ENCODE measurements at places on chromosomes 3 and 15.
A peak's percentile ranks its signal among the peaks of the same experiment; 100 is the strongest.

DNA sequence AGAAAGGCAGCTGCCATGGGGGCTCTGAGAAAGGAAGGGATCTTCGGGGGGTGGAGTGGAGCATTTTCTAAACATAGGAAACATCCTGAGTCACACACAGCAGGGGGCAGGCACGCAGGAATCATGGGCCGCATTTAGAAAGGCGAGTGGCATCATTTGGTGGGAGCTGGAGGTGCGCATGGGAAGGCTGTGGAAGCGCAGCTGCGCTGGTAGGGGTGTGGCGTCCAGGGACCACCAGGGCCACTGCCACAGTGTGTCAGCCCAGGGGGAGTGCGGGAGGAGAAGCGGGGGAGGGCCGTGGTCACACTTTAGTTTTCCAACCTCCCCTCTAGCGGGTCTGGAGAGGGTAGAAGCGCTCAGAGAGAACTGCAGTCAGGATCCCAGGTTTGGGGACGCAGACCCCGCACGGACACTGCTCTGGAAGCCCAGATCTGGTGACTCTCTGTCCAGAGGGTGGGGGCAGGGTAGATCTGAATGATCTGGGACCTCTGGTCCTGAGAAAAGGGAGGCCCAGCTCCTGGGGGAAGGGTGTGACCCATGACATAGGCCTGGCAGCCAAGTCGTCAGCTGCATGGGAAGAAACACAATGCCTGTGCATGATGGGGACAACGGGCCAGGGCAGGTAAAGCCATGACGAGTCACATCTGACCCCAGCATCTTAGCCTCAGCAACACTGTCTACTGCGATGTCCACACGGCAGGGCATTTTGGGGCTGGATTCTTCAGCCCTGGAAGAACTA lies 88.0 kb upstream of the IQSEC1 start:
- DNase-seq, result no peak

- DNase-seq, result no peak
These were observed 32.6 kb downstream of the GALNT15 start for GRCh38 chr3:16207031-16207430.

GRCh38 chr15:53862386-53862785 lies 102.9 kb upstream of the WDR72 start:
- no peak for DNase-seq

DNA sequence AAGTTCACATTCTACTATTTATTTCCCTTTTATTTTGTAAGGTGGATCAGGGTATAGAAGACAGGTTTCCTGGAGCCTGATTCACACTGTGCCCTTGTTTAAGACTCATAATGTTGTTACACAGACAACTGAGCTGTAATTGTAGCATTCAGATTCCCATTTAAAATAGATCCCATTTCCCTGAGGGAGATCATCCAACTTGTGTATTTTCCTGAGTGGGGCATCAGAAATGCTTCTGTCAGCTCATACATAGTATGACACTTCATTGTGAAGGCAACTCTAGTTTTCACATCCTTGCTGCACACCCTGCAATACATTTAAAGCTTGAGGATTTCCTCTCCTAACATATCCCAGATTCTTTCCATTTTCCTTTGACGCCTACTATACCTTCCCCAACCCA lies 659.7 kb downstream of the GRM7 start:
- no peak for DNase-seq

GRCh38 chr3:159187706-159188105 lies 385.9 kb downstream of the MFSD1 start:
- DNase-seq, result no peak

GRCh38 chr3:194231929-194232832 lies 96.2 kb downstream of the HES1 start:
- DNase-seq, result no peak

- peak; percentile 39 for DNase-seq
These were observed 6.0 kb upstream of the TM2D3 start for GRCh38 chr15:101657968-101658784.

GRCh38 chr3:185508335-185508991 lies 9.6 kb upstream of the TMEM41A start:
- no peak for DNase-seq

DNA sequence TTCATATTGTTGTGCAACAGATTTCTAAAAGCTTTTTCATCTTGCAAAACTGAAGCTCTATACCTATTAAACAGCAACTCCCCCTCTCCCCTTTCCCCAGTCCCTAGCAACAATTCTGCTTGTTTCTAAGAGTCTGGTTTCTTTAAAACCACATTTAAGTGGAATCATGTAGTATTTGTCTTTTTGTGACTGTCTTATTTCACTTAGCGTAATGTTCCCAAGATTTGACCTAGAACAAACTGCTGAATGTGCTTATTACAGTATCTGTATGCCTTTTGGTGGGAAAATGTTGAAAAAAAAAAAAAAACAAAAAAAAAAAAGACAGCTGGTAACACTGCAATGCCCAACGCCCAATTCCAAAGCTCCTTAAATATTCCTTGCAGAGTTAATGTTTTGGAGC lies 19.5 kb upstream of the SPESP1 start:
- DNase-seq, result no peak

GRCh38 chr15:63013052-63013808 lies 29.3 kb upstream of the TPM1 start:
- no peak for DNase-seq

- no peak for DNase-seq
These were observed 63.9 kb downstream of the NEO1 start for GRCh38 chr15:73116164-73116563.

- no peak for DNase-seq
These were observed 15.8 kb upstream of the THUMPD3 start for GRCh38 chr3:9347081-9347480.

DNA sequence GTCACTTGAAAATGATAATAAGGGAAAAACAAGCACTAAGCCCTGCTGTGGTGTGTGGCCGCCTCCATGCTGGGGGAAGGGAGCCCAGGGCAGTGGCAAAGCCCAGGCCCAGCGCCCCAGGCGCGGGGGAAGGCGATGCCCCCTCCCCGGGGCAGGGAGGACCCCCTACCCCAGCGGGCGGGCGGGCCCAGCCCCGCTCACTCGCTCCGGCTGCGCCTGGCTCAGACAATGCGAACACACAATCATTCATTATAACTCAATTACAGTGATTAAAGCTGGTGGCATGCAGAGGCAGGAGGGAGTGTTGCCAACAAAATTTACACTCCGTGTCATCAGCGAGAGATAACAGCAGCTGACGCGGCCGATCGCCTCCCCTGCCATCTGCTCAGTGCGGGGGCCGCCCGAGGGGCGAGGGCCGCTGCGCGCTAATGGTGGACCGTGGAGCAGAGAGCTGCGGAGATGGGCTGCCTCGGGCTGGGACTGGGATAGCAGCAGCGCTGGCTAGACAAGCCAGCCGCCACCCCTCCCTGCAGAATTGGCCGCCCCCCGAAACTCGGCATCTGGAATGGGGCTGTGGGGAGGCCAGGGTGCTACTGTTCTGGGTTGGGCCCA lies 64.1 kb downstream of the TLE3 start:
- peak; percentile 18 for DNase-seq

DNA sequence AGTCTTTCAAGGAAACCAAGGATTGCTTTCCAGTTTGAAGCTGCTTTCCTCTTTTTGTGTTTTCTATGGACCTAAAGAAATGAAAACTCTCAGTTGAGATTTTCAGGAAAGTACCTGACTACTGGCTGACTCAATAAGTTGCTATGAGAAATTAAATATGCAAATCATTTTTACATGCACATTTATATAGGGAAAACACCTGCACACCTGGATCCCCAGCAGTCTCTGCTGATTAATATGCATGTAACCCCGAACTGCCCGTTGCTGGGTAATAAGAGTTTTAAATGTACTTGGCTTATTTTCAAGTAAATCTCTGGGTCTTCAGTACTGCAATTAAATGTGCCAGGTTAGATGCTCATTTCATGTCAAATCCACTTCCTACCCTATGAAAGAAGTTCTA lies 77.2 kb downstream of the KBTBD8 start:
- no peak for DNase-seq

DNA sequence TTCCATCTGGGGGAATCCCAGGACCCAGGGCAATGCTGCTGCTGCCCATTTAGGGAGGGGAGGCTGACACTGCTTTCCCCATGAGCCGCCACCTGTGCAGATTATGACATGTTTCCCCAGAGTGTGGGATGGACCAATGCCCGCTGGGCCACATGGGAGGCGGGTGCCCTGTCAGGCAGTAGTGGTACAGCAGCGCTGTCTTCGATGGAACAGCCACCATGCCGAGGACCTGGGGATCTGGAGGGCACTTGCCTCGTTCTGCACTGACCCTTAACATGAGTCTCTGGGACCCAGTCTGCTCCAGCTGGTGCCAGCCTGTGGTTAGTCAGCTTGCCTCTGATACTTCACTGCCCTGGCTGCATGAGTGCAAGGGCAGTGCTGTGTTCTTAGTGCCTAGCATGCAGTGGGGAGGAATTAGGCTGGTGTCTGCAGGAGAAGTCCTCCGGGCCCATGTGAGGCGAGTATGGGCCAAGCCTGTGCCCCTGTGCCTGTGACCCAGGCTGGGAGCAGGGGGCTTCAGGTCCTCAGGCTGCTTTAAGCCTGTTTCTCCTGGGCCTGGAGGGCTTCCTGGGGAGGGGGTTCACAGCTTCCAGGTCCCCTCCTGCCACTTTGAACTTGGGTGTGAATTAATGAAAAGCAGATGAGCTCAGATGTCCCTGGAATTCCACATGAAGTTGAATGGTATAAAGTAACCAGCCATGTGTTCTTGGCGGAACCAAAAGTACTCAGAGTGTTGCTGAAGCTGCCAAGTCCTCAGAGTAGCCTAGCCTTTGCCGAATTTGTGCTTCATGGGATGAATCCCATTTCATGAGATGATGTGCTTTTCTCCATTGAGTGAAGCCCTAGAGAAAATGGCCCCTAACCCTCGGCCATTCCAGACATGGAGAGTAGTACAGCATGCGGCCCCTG lies 22.9 kb downstream of the KLF13 start:
- no peak for DNase-seq

DNA sequence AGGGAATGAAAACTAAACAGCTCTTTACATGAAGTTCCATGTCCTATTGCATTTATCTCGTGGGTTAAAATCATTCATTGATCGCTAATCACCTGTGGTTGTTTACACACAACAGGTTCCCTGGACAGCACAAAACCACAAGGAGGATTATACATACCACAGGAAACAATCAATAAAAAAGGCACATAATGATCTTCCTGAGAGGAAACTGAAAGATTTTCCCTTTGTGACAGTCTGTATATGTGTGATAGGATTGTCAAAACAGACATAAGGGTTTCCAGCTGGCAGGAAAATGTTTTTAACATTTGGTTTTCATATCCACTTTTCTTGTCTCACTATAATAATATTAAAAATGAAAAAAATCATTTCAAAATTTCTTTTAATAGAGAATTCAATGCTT lies 541.8 kb downstream of the NLGN1 start:
- no peak for DNase-seq

- no peak for DNase-seq
These were observed 264.2 kb downstream of the GABRG3 start for GRCh38 chr15:27235161-27235560.

DNA sequence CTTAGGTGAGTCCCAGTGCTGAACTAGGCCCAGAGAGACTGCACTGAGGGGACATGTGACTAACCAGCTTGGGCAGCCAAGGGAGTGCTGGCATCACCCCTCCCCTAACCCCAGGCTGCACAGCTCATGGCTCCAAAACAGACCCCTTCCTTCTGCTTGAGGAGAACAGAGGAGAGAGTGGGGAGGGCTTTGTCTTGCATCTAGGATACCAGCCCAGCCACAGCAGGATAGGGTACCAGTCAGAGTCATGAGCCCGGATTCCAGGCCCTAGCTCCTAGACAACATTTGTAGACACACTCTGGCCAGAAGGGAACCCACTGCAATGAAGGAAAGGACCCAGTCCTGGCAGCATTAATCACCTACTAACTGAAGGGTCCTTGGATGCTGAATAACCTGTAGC lies 49.9 kb upstream of the PLSCR4 start:
- DNase-seq, result no peak

- DNase-seq, result no peak
These were observed 5.2 kb upstream of the MUSTN1 start for GRCh38 chr3:52839892-52840545.

DNA sequence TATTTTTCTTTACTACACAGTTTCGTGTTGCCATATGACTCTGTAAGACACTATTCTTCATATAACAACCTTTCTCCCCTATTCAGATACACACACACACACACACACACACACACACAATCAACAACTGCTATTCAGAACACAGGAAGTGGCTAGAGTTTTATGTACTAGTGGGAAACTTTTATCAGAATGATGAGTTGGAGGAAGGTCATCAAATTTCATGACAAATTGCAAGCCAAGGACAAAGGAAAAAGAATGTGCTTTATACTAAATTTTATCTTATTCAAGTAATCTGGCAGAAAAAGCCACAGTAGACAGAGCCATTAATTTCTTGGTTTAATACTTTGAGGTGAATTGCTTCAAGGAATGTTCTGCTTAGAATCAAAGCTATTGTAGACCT lies 899.8 kb downstream of the ROBO2 start:
- no peak for DNase-seq

DNA sequence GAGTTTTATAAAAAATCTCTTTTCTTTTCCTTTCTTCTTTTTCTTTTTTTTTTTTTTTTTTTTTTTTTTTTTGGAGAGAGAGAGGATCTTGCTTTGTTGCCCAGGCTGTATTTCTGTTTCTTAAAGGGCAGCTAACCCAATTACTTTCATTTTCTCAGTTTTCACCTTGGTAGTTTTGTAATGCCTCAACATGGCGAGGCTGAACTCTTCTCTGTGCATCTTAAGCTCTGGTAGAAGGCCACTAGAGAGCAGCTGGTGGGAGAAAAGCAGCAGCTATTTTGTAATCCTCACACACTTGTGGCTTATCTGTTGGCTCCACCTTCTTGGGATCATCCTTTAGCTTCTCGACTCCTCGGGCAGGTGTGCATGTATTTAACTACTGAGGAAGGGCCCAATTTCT lies 152.2 kb upstream of the MEIS2 start:
- DNase-seq, result no peak

All from SHP77 treated with DMSO at 0.1 percent for 48 hours (cell line).